ENCODE measurements at places on chromosomes 2 and 18.

GRCh38 chr2:10378189-10378588 is 69.9 kb downstream of the ODC1 start:
- peak; percentile 20 for DNase-seq

- peak; percentile 5 for DNase-seq
Observed at GRCh38 chr2:38037757-38038621, 38.0 kb downstream of the CYP1B1 start.

- no peak for DNase-seq
Observed at GRCh38 chr2:182319556-182320505, 107.0 kb downstream of the PDE1A start.

DNA sequence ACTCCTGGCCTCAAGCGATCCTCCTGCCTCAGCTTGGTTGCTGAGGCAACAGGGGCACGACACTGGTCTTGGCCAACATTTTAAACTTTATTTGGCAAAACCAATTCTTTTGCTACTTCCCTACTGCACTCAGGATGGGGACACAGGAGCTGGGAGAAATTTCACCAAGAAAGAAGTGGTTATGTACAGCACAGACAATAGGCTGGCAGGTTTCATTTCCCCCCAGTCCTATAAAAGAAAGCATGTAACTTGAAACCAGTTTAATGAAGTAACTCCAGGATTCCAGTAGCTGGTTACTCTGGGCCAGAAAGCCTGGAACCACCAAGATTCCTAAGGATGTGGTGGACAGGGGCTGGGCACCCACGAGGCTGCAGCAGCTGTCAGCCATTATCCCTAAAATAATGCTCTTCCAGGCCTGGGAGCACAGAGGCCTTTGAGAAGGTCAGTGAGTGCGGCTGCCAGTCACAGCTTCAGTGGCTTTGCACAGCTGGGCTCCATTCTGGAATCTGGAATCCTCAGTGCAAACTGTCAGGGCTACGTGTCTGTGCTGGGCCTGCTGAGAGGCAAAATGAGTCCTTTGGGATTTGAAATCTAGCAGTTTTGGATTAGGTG is 142.3 kb upstream of the ITGA6 start:
- DNase-seq: no peak

- no peak for DNase-seq
Observed at GRCh38 chr2:20073460-20073859, 22.0 kb upstream of the LAPTM4A start.

GRCh38 chr18:2518473-2518872 is 52.8 kb downstream of the METTL4 start:
- no peak for DNase-seq

DNA sequence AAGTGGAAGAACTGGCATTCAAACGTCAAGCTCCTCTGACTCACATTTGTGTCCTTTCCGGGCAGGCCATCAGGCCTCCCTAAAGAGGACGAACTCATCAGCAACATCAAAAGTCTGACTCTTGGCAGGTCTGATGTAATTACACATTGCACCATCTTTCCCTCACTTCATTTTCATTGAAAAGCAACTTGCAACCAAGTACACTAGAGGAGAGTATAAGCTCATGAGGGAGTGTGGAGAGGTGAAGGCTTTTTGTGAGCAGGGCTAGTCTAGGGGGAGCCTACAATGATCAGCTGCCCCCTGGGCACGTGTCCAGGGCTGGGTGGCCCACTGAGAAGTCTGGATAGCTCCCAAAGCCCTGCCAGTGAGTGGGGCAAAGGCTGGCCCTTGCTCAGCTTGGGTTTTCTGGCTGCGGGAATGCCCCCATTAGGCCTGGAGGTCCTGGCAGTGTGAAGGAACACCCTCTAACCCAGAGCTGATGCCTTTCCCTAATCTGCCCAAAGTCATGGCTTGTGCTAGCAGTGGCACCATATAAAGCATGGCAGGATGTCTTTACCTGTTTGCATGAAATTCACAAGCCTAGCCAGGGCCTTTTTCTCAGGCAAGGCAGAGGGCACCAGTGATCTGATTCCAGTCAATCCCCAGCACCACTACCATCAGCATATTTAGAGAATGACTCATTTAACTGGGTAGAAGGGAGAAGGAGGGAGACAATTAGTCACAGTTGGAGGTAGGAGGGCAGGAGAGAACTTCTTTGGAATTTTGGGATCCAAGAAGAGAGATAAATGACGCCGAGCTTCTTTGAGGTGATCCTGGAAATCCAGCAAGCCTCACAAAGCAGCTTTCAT is 8.5 kb upstream of the DAW1 start:
- no peak for DNase-seq

DNA sequence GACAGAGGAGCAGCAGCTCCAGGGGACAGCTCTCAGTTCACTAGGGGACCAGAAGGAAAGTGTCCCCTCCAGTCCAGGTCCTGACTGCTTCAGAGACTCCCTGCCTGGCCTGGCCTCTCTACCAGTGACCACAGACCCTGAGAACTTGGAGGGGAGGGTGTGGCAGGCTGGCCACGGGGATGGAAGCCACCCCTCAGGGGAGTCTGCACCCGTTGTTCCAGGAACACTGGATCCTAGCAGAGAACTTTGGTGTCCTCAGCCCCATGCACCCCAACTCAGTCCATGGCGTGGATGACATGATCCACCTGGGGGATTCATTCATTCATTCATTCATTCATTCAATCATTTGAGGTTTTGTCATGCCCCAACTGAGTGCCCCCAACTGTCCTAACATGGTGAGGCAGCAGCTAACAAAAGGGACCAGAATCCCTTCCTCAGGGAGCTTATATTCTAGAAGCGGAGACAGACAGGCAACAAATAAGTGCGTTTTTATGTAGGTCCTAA is 31.9 kb downstream of the MYO7B start:
- DNase-seq: no peak

GRCh38 chr18:48354746-48355260 is 54.4 kb downstream of the ZBTB7C start:
- no peak for DNase-seq

- no peak for DNase-seq
Observed at GRCh38 chr2:231296401-231296974, 98.1 kb downstream of the ARMC9 start.

DNA sequence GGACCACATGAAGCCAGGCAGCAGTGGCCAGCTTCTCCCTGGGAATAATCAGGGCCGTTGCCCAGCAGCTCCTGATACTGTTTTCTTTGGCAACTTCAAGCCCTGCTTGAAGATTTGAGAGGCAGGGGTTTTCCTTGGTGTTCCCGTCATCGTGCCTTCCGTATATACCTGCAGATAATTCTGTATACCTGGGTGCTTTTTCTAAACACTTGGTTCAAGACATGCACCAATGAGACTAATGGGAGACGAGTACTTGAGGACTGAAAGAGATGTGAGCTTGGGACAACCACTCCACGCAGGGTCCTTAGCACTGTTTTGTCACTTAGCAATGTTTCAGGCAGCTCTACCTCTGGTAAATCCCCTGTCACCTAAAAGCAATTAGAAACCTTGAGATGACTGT is 118.8 kb downstream of the RTN4 start:
- no peak for DNase-seq

GRCh38 chr18:76420898-76421684 is 74.0 kb downstream of the ZNF516 start:
- DNase-seq: no peak

- DNase-seq: no peak
Observed at GRCh38 chr18:21741312-21741561, 645 bp downstream of the MIB1 start.

DNA sequence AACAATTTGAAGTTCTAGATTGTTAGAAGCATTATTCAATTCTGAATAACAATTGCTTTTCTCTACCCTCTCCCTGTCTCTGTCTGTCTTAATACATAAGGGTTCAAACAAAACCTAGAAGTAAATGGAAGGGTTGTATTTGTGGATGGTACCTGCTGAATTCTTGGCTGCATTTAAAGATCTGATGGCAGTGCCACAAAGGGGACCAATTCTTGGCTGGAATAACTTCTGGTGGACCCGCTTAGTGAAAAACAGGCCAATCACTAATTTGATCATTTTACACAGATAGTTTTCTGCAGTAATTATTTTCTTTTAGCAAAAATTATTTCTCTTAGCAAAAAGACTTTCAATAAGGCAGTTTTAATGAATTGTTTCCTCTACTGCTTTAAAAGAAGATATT is 353.5 kb downstream of the MYCN start:
- no peak for DNase-seq

GRCh38 chr2:33318456-33318855 is 158.0 kb upstream of the RASGRP3 start:
- no peak for DNase-seq

- peak; percentile 12 for DNase-seq
Observed at GRCh38 chr2:173076581-173077345, 1.1 kb downstream of the MAP3K20 start.

DNA sequence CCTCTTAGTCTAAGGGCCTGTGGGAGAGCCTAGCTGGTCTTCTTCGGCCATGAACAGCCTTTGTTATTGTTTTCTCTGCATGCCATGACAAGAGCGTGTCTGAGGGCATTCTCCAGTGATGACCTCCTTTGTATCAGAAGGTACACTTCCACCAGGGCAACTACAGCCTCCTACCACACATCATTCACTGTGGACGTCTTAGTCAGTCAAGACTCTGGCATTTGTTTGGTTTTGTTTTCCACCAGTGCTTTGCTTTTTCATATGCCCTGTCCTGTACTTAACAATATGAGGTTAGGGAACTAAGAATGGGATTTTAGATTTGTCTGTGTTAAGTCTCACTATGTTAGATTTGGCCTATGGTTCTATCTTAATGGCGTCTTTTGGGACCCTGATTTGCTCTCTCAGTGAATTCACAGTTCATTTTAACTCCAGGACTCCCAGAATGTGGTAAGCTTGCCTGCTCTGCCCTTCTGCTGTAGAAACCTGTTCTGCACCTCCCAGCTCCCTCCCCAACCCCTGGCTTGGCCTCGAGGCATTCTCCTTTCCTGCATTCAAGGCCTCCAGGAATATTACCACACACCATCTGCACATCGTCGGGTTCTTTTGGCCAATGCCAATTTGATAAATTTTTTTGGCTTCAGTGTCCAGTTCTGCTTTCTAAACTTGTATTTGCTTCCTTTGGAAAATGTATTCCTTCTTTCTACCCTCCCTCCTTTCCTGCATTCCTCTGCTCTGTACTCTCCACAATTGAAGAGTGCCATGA is 42.8 kb upstream of the IL1R1 start:
- no peak for DNase-seq

DNA sequence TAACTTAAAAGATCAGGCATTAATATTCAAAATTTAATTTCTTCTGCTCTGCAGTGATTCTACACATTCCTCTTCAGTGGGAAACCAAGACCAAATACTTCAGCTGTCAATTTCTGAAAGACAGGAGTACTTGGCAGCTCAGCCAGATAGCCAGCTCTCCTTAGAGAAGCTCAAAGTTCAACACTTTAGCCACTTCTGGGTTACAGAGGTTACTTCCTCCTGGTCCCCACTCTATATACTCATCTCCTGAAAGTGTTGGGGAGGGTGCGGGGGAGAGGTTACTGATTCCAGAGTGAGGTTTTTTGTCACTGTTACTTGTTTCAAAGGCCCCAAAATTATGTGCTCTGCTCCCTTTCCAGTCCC is 4.1 kb downstream of the CYTIP start:
- no peak for DNase-seq

GRCh38 chr2:174003720-174004695 is 38.8 kb upstream of the SP3 start:
- no peak for DNase-seq

DNA sequence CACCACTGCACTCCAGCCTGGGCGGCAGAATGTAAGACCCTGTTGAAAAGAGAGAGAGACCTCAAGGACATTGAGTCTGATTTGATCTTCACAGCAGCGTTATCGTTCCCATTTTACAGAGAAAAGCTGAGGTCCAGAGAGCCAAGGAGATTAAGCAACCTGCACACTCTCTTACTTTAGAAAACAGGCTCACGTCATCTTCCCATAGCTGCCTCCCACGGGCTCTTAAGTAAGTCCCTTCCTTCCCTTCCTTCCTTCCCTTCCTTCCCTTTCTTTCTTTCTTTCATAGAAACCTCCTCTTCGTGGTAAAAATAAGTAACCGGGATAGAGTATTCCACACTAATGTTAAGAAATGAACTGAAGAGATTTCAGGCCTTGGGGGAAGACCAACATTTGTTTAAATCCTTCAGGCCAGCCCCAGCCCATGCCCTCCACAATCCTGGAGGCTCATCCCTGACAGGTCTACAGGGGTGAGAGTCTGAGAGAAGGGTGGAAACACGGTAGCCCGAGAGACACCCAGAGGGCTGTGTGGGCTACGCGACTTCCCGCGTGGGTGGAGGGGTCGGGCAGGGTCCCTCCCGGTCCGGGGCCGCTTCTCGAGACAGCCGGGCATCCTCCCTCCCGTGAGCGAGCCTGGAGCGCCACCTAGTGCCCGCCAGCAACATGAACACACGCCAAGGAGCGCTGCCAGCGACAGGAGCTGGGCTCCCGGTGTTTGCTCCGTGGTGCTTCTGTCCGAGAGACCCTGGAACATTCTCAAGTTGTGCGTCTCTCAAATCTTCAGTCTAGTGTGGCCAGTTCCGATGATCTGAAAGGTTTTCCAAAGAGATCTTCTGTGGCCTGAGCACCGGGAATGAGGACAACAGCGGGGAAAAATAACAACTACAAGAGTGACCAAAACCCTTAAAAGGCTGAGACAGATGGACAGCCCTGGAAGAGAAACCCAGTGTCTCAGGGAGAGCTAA is 160.3 kb downstream of the INO80D start:
- DNase-seq: peak; percentile 74

GRCh38 chr2:57881998-57882888 is 164.4 kb upstream of the VRK2 start:
- DNase-seq: no peak

- no peak for DNase-seq
Observed at GRCh38 chr2:62596061-62596921, 90.3 kb upstream of the TMEM17 start.

GRCh38 chr18:55499526-55499925 is 88.5 kb downstream of the TCF4 start:
- no peak for DNase-seq

DNA sequence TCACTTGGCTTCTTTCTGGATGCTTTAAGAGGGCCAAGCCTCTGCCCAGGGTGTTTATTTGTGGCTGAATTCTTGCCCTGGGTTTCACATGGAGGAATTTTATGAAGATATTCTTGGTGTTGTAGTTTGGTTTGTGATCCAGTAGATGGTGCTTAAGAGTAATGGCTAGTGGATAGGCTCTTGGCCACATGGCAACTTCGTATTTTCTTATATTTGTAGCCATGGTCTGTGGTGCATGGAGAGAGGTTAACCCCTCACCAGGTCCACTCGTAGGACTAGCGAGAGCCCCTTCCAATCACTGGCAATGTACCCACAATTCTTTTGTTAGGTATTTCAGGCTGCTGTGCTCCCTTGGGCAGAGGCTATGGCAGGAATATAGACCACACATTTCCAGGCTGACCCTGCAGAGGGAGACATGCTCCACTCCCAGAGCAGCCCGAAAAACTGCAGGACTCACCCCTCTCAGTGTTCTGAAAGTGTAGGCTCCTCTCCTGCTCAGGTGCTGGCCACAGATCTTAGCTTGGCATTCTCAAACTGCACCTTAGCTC is 582.1 kb upstream of the SETBP1 start:
- no peak for DNase-seq

GRCh38 chr2:240447331-240447730 is 11.9 kb downstream of the GPC1 start:
- DNase-seq: no peak

- no peak for DNase-seq
Observed at GRCh38 chr2:166240387-166241313, 112.8 kb upstream of the SCN1A start.

Measured in stimulated activated CD4-positive, alpha-beta T cell treated with anti-CD3 and anti-CD28 coated beads, Interleukin-4, amount 100 ng/mL, for 1 hour (primary cell).